Stimulated activated CD8-positive, alpha-beta memory T cell treated with anti-CD3 and anti-CD28 coated beads, Interleukin-15, amount 100 ng/mL, for 24 hours (primary cell): ENCODE measurements at places on chromosomes 1 and 21.

DNA sequence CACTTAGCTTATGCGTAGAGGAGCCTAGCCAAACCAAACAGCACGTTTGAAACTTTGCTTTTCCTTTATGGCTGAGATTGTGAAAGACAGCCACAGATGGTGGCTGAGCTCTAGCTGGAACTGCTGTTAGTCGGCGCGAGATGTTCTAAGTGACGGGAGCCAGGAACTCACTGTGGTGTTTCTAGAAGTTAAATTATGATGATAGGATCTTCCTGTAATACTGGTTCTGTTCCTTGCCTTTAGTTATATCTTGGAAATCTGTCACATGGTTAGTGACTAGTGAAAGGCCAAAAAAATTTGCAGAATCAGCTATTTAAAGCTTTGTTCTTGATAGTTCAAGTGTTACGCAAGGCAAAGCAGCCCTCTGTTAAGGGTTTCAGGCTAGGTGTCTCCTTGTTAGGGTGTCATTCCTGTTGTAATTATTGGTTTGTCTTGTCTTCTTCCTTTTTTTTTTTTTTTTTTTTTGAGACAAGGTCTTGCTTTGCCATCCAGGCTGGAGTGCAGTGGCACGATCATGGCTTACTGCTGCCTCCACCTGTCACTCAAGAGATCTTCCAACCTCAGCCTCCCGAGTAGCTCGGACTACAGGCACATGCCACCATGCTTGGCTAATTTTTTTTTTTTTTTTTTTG is 22.6 kb downstream of the AK4 start:
- no peak for DNase-seq

DNA sequence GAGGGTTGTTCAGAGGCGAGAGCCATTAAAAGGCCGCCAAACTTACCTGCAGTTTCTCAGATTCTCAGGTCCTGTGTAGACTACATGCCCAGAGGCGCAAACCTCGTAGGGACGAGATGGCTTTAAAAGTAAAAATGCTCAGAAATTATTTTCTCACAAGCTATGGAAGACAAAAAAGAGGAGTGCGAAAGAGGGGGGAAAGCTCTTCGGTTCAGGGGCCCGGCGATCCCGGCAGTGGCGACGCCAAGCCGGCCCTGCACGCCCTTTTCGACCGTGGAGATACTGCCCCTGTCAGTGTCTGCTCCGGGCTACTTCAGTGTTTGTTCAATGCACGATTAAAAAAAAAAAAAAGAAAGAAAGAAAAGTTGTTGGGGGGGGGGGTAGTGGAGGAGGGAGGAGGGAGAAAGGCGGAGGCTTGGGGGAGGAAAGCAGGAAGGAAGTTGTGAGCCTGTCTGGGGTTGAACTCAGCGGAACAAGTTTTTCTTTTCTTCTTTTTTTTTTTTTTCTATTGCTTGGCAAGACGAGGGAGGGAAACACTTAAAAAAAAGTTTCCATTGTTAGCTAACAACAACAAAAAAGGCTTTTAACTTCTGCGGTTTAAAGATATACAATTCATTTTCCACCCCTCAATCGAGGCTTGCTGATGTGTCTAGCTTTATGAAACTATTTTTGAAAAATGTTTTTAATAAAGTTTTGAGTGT is at the start of gene ITPKB:
TSS of gene ITPKB (minus strand) at position 288 of the 701 bp plus-strand sequence. CDS start 1,824 bp downstream, outside the sequence.
- DNase-seq, result no peak

DNA sequence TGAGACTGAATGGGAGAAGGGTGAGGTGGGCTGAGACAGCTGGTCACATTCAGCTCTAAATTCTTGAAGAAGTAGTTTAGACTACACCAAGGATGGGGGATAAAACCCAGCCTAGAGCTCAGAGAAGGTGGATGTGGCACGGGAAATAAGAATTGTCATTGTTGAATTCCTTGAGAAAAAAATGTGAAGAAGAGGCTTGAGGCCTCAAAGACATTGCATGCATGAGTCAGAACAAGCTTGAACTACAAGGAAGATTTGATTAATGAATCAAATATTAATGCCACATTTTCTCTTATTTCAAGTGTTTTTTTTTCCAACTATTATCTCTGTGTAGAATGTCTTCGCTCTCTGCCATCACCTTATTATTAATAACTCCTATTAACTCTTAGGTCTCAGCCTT is 58.9 kb downstream of the MAP3K7CL start:
- no peak for DNase-seq

- DNase-seq, result no peak
Measured at GRCh38 chr1:95643071-95643470, 409.1 kb downstream of the RWDD3 start.

GRCh38 chr1:109151146-109151990 is 37.5 kb downstream of the ELAPOR1 start:
- DNase-seq, result no peak
